GOT3 (cell line): ENCODE measurements at places on chromosomes 7 and 10.

- no peak for DNase-seq
These were observed 88.3 kb upstream of the AGK start for GRCh38 chr7:141462958-141463357.

- DNase-seq: no peak
These were observed 274.0 kb upstream of the GALNT17 start for GRCh38 chr7:70857793-70858545.

DNA sequence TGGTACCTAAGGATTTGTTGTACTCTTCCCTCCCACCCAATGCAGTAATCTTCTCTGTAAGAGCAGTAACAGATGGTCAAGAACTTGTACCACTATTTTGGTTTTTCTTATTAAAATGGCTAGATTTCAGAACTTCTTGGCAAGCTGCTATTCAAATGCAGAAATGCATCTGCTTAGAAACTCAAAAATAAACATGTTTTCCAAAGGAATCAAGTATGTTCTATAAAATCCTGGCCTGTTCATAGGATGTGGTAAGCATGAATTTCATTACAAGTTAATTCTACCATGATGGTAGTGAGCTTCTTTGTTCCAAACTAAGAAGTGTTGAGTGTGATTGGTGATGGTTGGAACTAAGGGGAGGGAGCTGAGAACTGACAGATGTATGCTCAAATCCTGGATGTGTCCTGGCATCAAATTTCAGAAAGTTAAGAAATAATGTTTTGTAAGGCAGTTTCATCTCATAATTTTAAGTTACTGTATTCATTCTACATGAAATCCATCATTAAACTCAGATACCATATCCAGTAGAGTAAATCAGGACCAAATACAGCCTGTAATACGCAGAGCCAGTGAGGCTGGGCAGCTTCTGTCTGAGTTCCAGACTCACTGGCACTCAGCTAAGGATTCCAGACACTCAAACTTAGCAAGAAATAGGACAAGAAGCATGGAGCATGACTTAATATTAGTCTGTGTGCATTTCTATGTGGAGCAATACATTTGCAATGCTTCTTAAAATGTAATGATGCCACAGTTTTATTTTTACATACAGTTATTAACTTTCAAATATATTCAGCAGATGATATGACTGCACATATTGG lies 119.6 kb downstream of the TES start:
- DNase-seq: no peak

GRCh38 chr7:80916770-80917741 lies 1.8 kb downstream of the SEMA3C start:
- DNase-seq: no peak

GRCh38 chr7:43377196-43377960 lies 205.5 kb upstream of the STK17A start:
- no peak for DNase-seq
